ENCODE measurements at places on chromosomes 1 and 21.

GRCh38 chr1:53519421-53519820 lies 60.2 kb downstream of the DMRTB1 start:
- no peak for DNase-seq

GRCh38 chr1:30607723-30608122 lies 115.7 kb downstream of the MATN1 start:
- DNase-seq, result no peak

- DNase-seq, result peak; percentile 95
Observed at GRCh38 chr1:60133000-60133673, 59.6 kb upstream of the C1orf87 start.

DNA sequence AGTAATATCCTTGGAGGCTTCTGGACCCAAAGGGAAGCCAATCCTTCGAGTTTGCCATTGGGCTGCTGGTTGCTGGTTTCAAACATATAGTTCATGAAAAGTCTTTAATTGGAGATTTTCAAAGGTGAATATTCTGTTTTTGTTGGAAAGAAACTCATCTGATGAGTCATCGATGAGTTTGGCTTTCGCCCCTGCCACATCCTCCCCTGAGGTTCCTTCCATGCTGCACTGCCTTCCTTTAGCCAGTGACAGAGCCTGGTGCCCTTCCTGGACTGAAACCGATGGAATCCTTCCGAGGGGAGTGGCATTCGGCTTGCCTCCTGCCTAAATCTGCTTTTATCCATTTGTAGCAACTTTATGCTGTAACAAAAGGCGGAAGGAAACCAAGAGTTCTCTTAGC lies 550.0 kb downstream of the KIF26B start:
- DNase-seq, result peak; percentile 65

Data from GM23248 (cell line).